ENCODE measurements at places on chromosomes 4 and X. TPM values are rescaled to one million over a fixed set of nuclear protein-coding genes. Genes with fewer than 3 reads are reported as not detected.
A peak's percentile ranks its signal among the peaks of the same experiment; 100 is the strongest.

DNA sequence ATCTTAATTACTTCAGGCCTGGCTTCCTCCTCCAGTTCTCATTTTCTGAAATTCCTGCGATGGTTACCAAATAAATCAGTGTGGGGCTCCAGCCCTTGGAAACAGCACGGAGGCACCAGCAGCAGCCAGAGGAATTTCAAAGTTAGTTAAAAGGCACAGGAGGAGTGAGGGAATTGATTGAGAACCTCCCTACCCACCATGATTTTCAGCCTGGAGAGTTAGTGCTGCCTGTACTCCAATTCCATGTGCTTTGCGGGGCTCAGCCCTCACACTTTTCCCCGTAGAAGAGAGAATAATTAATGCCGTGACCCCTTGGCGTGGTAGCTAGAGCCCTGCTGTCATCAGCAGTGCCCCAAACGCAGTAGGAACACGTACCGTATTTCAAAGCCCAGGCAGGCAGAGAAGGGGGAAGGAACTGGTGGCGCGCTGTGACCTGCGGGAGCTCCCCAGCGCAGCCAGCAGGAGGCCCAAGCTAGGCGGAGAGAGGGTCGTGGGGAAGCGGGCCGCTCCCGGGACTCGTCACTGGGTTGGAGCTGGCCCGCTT, 84.0 kb upstream of the IGFBP7 start:
- no peak for DNase-seq

DNA sequence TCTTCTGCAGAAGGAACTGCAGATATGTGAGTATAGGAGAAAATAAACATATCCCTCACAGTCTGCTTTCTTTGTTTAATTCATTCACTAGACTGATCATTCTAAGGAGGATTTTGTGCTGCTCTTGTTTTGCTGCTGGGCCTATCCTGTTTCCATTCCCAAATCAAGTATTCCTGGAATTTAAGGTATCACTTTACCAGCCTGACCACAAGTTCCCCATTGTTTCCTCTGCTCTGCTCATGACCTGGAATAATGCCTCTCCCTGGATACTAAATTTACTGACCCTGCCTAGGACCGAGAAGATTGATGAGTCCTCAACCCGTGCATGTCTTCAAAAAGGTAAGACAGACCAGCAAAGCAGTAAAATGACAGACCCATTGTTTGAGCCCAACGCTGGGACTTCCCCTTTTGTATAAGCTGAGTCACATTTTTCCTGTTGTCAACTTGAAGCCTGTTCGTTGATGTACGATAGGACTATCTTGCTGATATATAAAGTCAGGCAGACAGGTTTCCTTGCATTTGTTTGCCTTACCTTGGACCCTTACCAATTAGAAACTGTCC, 85.5 kb upstream of the TET2 start:
- DNase-seq, result no peak

DNA sequence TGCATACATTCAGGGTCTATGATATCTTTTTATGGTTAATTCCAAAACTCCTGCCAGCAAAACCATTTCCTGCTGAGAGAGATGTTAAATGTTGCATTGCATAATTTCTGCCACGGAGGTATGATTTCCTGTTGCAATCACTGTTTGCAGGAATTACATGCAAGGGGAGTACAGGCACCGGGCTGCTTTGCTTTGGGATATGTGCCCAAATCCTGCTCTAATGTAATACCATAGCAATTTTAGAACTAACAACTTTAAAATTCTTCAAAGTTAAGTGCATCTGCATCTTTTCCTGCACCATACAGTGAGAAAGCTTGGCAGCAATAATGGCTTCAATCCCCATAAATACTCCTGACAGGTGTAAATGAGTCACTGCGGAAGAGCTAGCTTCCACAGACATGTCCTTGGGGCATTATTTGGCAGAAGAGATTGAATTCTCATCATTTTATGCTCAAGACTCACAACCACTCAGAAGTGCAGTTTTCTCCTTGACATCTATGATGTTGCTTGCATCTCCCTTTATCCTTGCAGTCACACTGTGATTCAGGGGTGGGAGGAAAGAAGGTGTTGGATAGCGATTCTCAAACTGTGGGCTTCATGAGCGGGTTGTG, 29.6 kb downstream of the TRIM2 start:
- peak; percentile 82 for DNase-seq

DNA sequence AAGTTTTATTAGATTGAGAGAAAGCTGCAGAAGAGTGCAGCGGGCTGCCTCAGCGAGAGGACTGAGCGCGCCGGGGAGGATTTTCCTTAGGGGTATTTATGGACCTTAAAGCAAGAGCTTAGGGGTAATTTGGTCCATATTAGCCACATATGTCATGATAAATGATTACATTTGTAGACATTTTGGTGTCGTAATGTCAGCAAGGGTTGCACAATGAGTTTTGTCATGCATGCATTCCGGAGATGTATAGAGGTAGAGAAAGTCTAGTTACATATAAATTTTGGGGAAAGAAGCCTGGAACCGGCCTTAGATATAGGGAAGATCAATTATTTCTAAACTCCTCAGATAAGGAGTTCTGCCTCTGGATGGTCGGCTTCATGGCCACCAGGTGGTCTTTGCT, 10.0 kb downstream of the MGST2 start:
- DNase-seq, result no peak

GRCh38 chr4:106304632-106305031, 11.4 kb downstream of the TBCK start:
- no peak for DNase-seq

DNA sequence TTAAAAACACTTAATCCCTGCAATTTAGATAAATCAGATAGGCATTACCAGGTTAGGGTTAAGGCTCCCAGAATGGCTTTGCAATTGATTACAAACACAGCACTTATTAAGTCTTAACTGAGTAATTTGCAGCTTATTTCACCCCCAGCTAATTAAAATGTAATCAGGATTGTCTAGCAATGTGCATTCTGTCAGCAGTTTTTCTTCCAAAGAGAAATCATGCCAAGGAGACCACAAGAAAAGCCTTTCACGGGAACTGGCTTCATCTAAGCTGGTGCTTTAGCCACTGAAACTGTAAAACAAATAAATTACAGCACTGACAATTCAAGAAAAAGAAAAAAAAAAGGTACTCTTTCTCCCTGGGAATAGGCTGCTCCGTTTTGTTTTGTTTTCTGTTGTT, 2.1 kb downstream of the ANOS1 start:
- no peak for DNase-seq

Gene PDLIM3
- total RNA-seq, result 15.7 TPM
